LoVo (cell line): ENCODE measurements at places on chromosomes 5 and 9.
A peak's percentile ranks its signal among the peaks of the same experiment; 100 is the strongest.

DNA sequence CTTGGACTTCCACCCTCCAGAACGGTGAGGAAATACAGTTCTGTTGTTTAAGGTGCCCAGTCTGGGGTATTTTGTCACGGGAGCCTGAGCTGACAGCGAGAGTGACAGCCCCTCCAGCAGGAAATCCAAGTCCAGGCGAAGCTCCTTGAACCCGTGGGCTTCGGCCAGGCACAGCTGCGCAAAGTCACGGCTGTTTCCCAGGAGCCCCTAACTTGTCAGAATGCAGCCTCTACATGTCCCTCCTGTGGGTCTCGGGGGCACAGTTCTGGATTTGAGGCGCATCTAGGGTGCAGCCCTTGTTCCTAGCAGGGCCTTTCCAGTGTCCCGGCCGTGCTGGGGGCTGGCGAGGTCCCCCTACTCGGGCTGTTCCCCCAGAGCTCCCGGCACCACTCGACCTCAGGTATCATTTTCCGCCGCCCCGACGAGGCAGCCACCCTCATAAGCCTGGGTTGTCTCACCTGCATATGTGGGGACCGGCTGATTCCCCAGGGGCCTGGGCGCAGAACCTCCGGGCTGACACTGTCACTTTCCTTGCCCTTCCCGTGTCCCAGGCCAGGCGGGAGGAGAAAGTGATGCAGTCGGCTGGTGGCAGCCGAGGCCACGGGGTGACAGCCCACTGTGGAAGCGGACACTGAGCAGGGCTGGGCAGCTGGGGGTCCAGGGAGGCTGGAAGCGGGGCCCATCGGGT, 4.5 kb downstream of the LCN8 start:
- DNase-seq = no peak

DNA sequence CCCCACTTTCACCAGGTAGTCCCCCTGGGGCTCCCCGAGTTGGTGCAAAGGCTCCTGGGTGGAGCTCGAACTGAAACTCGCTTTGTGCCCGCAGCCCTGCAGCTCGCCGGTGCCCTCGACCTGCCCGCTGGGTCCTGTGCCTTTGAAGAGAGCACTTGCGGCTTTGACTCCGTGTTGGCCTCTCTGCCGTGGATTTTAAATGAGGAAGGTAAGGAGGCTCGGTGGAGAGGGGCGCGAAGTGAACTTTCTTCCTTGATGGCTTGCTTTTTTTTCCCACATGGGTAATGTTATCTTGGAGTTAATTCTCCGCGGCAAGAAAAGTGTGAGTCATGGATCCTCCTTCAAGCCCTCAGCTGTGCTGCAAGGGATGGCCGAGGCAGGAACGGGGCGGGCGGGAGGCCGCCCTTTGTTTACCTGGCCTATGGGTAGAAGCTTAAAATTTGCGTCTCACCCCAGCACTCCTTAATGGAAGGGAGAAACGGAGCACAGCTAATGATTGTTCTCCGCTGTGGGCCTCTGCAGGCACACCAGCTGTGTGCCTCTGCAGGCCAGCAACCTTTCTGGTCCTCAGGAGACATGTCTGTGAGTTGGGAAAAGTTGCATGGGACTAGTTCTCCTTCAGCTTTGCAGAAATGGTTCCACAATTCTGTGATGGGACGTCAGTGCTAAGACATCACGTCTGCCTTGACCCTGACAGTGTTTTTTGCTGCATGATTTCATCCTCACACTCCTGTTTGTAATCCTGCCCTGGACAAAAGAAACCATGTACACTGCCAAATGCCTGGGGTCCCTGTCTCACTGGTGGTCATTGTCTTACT, 1.1 kb downstream of the MAMDC2 start:
- no peak for DNase-seq

GRCh38 chr5:132058646-132059042, 1.8 kb upstream of the IL3 start:
- no peak for DNase-seq

DNA sequence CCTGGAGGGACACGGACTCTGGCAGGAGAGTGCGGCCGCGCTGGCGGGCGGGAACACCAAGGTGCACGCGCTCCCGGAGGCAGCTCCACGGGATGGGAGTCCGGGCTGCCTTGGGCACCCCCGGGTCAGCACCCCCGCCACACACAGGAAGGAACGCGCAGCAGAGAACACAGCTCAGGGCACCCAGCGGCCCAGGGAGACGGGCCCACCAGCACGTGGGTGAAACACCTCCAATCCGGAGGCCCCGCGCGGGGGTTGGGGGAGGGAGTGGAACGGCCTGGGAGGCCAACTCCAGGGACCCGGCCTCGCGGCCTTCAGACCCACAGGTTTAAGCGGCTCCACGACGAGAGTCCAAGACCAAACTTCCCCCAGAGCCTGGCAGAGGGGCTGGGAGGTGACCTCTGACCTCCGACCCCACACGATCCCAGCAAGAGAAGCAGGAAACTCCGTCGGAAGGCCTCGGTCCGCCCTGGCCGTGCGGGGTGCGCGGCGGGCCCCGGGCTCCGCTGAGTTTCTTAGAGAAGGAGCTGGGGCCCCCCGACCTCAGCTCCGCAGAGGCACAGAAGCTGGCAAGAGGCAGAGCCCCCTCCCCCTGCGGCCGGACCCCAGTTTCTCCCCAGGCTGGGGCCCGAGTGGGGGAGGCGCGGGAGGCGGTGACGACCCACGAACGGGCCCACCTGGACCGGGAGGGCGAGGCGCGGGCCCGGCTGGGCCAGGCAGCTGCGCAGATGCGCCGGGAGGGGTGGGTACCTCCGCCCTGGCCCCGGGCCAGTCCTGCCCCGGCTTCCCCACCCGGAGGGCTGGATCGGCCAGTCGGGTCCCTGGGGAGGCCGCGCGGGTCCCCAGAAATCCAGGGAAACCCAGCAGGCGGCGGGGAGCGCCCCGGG, 851 bp downstream of the NACC2 start:
- DNase-seq = peak; percentile 46

- DNase-seq = no peak
Measured at GRCh38 chr9:76441551-76442322, 17.2 kb upstream of the GCNT1 start.

- DNase-seq = no peak
Measured at GRCh38 chr5:139212486-139212885, 14.3 kb upstream of the SIL1 start.

DNA sequence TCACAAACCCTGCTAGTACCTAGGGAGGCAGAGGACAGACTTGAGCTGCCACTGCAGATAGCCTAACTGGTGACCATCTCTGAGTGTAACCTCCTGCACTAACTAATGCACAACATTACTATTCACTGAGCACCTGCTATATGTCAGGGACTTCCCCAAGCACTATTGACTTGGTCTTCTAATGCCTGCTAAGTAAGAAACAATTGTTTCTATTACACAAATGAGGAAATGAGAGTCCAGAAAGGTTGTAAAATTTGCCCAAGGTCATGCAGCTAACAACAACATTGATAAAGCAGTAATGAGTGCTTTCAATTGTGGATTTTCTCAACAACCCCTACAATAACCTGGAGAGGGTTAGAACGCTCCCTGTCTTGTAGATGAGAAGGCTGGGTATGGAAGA, 183.7 kb downstream of the ZNF462 start:
- DNase-seq = no peak
